Stimulated activated CD8-positive, alpha-beta memory T cell treated with anti-CD3 and anti-CD28 coated beads, Interleukin-4, amount 100 ng/mL, for 1 hour (primary cell): ENCODE measurements at places on chromosomes 11 and 22.

GRCh38 chr11:123219066-123219690, 24.1 kb upstream of the CLMP start:
- no peak for DNase-seq

DNA sequence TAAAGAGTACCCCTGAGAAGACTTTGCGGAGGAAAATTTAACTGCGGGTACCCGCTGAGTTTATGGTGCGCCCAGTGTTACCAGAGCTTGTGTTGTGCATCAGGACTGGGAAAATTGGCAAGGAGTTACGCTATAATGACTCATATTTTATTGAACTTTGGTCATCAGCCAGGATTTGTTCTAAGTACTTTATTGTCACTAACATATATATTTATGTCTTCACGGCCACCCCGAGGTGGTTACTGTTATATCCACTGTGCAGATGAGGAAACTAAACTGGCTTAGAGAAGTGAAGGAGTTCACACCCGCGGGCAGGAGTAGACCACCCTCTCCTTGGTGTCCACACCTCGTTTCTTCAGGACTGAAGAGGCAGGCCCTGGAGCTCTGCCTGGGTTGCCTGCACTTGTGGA, 667 bp downstream of the ACCS start:
- no peak for DNase-seq

DNA sequence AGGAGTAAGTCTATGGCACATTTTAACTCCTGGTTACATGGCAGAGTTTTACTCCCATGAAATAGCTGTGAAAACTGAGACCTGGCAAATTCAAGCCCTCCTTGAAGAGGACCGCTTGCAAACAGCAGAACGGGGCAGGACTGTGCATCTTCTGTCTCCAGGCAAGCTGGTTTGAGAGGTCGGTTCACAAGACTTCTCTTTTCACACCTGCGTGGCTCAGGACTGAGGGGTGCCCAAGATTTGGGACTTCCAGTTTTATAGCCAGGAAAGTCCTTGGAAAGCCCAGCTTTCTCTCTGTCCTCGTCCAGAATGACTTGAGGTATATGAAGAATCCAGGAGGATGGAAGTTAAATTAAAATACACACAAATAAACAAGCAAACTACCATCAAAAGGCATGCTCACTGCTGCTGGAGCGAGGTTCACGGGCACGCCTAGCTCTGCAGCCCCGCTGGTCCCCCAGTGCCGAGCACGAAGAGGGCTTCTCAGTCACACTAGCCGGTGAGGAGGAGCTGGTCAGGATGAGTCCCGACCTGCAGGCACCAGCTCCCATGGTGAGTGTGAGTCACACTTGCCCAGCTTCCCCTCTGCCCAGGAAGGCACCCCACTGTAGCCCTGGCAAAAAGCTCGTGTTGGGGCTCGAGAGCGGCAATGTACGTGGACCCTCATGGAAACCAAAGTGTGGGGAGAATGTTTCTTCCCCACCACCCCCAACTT, 1382.4 kb downstream of the BRD1 start:
- DNase-seq = no peak

DNA sequence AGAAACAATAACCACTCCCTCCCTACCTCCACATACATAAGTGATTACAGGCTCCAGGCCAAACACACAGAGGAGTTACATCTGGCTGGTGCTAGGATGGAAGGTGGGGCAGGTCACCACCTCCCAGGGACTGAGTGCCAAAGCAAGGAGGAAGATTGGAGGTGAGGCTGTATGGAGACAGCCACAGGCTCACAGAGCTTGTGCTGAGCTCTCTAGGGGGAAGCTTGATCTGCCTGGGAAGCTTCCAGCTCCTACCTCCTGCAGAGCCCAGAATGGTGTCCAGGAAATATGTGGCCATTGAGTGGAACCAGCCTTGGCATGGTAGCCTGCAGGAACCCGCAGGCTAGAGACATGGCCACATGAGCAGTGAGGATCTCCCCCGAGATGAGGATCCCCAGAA, 3.6 kb upstream of the MED15 start:
- no peak for DNase-seq

DNA sequence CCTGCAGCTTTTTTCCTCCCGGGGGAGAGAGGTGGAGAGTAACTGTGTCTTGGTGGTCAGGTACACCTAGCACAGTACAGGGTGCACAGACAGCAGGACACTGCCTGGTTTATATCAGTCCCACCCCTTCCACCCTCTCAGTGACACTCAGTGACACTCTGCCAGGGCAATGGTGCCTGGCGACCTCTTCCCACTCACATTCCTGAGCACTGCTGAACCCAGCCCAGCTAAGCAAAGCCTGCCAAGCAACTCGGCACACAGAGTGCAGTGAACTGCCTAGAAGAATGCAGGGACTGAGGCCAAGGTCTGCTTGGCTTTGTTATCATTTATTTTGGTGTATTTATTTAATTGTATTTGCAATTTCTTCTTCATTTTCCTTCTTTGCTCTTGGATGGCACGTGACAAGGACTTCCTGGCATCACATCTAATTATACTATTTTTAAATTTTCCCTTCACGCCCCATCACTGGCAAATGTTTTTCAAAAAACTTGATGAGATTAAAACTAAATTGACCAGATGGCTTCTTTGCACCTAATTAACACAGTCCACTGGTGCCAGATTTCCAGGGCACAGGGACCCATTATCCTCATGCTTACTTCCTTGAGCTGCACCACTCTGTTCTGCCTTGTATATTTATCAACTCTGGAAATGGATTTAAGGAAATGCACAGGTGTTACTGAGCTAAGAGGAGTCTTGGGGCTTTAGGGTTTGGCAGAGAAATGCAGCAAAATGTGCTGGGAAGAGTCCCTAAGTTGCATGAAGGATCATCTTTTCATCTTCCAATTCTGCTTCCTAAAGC, 205.6 kb downstream of the ADAMTS15 start:
- no peak for DNase-seq

DNA sequence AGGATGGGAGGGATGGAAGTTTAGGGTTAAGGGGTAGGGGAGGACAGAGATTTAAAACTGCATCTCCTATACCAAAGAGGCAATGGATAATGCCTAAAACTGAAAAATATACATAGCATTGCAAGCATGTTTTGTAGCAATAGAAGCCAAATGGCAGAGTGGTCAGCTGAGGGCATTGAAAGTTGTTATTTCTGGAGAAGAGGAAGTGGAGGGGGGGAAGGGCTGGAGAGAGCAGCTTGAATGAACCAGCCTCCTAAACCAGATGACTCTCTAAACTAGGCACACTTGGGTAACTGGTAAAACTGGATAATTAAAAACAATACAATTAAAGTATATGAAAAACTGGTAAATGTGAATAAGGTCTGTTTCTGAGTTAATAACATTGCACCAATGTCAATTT, 70.3 kb upstream of the TP53I11 start:
- DNase-seq = no peak

DNA sequence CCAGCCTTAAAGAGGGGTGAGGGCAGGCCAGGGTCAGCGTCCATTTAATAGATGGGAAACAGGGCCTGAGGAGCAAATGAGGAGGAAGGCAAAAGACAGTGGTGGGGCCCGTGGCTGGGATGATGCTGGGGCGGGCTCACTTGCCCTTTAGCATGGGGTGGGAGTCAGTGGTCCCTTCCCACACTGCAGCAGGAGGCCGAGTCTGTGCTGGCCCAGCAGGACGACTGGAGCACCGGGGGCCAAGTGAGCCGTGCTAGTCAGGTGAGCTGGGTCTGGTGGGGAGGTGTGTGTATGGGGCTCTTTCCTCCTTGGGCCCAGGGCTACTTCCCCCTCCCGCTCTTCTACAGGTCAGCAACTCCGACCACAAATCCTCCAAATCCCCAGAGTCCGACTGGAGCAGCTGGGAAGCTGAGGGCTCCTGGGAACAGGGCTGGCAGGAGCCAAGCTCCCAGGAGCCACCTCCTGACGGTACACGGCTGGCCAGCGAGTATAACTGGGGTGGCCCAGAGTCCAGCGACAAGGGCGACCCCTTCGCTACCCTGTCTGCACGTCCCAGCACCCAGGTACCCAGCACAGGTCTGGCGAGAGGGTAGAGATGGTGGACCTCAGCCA, 12.8 kb downstream of the SCYL1 start:
- no peak for DNase-seq
